ENCODE measurements at places on chromosomes 1 and 21. TPM values are rescaled to one million over a fixed set of nuclear protein-coding genes. Genes with fewer than 3 reads are reported as not detected.

DNA sequence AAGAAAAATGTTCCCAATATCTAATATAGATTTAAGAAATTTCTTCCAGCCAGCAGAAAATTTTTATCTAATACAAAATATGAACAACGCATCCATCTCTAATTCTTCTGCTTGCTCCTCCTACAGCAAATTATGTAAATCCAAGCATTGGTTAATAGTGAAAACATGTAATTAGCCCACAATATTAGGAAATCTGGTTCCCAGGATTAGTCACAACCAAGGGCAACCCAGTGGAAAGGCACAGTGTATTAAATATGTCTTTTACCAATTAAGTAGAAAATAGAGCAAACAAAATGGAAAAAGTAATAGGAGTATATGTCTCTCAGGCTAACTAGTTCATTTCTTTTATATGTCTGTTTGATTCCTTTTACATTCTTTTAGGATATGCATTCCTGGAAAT lies 59.4 kb upstream of the IFI44L start:
- no peak for DNase-seq

DNA sequence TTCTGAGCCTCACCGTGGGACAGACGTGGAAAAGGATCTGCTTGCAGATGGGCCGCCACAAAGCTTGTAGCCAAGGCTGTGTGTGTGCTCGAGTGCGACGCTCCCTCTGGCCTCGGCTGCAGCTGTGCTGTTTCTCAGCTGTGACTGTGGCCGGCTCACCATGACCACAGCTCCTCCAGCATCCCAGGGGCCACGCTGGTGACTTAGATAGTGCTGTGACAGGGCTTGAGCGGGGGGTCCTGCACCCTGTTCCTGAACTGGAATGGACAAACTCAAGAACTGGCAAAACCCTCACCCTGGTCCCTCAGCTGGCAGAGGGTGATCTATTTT lies 17.4 kb upstream of the ACTRT2 start:
- no peak for DNase-seq

GRCh38 chr1:2360588-2361364 lies 30.6 kb downstream of the MORN1 start:
- peak; percentile 45 for DNase-seq

DNA sequence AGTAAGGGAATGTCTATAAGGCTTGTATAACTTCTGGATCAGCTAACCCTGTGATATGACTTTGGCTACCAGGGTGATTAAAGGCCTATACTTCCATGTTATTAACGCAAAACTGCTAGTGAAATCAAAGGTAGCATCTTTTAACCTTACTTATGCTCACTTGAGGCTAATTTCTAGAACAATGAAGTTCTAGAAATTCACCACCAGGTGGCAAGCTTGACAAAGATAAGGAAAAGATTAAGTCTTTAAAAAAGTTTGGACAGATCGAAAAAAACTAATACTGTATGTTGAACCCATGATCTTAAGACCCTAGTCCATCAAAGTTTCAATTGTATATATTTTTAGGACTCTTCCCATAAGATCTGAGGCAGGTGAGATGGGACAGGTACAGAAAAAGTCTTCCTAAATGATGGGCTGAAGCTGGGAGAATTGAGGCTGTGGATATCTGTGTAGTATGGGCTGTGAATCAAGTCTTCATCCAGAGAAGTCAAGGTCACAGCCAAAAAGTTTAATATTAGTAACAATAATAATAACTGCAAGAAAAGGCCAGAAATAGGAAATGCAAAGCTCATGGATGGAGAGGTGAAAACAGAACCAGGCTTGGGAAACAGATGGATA lies 18.8 kb downstream of the KYAT3 start:
- DNase-seq = no peak

DNA sequence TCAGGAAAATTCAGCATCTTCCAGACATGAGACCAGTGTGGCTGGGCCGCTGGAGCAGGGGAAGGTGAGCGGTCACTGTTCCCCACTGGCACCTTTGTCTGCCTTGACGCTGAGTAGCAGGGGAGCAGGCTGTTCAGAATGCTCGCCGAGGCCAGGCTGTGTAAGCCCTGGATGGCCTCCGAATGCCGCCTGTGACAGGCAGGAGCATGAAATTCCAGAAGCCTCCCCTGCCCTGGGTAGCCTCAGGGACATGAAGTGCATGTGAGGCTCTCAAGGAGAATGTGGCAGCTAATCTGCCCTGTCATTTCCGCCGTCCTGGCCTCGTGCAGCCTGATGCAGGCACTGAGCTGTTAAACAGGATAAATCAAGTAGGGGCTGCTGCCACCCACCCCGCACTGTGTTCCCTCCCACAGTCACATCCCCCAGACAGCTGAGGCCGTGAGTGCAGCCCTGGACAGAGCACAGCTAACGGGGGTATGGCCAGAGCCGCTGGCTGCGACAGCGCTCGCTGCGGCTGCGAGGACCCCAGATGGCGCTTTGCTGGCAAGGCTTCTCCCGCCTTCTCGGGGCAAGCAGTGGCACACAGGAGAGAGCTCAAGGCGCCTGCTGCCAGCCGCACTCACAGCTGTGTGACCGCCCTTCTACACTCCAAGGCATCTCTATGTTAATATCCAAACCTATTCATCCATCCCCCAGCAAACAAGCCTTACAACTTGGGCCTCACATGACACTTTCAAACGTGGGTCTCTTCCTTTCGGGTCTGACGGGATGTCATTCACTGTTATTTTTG lies 105.0 kb upstream of the COL6A1 start:
- peak; percentile 62 for DNase-seq

DNA sequence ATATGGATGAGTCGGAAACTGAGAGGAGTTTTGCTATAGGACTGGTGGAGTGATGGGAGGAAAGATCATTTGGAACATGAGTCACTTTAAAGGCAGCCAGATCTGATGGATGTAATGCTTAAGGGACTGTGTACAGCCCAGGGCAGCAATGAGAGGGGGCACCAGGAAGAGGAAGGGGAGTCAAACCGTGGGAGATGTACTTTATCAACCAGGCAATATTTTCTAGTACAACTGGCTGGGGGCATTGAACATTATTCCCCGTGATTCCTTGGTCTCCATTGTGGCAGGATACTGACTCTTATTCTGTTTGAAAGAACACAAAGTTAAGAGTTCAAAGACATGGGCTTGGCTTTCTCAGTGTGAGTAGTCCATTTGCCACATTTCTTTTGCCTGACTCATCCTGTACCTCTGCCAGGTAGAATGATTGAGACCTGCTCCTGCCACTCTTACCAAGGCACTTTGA lies 268.2 kb upstream of the NR5A2 start:
- no peak for DNase-seq

DNA sequence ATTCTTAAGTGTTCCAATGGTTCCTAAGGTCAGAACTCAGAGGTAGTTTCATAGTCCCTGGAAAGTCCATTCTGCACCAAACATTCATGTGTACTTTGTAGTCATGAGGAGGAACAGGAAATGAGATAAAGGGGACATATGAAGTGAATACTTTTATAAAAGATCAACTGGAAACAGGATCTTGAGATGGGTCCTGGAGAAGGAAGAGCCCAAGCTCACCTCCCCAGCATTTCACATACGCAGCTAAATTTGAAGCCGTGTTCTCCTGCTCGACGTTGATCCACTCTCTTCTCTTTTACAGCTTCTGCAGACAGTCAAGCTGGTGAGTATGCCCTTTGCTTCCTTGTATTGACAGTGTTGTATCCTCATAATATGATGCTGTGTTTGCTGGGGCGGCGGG lies 429 bp downstream of the FCGR2A start:
- no peak for DNase-seq

DNA sequence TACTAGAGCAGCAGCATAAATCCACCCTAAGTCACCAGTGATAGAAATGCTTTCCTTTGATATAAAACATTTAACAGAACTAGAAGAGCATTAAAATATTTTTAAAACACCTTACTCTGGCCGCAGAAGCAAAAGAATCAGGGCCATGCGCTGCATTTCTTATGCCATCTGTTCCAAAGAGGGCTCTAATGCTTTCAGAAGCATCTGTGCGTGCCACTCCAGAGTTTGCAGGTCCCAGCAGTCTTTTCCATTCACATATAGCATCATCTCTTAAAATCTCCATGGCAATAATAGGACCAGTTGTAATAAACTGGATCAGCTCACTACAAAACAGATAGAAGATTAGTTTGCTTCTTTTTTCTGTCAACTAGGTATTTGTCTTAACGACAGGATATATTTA lies 69.2 kb downstream of the NME7 start:
- no peak for DNase-seq

- no peak for DNase-seq
Measured at GRCh38 chr1:96361961-96362360, 359.6 kb upstream of the PTBP2 start.

GRCh38 chr1:5424802-5425703 lies 567.2 kb downstream of the NPHP4 start:
- DNase-seq = no peak

DNA sequence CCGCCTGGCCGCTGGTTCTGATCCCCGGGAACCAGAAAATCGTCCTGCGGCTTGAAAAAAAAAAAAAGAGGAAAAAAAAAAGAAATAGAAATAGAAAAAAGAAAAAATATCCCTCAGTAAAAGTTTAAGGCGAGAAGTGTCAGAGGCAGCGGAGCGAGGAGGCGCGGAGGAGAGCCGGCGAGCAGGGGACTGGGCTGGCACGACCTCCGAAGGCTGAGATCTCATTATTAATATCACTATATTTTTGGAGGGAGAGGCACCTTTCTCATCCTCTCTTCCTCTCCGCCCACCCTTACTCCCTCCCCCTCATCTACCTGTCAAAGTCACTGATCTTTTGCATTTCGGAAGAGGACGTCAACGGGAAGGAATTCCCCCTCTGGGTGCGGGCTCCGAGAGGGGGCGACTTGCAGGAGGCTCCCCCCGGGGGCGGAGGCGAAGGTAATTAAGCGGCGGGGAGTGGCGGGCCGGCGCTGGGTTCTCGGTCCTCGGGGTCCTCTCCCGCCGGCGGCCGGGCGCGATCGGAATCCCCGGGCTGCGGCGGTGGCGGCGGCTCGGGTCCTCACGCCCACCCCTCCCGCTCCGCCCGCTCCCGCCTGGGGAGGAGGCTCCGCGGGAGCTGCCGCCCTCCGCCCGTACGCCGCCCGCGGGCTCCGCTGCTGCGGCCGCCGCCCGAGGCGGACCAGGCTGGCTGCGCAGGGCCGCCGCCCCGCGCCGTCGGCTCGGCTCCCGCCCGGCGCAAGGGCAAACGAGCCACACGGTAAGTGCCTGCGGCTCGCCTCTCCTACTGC lies at the start of gene NTNG1:
Gene NTNG1, plus strand, starts transcription at position 337 of the 788 bp plus-strand sequence.
- no peak for DNase-seq

DNA sequence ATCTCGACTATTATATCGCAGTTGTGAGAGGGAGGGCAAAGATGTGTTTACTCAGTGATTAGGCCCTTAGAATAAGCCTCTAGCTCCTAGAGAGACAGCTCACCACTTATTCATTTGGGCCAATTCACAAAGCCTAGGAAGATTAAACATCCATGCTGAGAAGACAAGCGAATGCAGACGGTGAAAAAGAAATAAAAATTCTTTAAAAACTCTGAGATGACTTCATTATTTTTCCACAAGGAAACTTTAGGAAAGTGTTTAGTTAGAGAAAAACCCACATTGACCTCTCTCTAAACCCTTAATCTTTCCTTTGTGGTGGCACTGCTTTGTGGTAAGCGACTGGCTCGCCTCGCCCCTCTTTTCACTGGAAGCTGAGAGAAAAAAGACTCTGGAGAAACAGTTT lies 146.8 kb upstream of the DMRTA2 start:
- DNase-seq = no peak

GRCh38 chr1:119477710-119478109 lies 29.3 kb upstream of the HSD3B1 start:
- DNase-seq = no peak

DNA sequence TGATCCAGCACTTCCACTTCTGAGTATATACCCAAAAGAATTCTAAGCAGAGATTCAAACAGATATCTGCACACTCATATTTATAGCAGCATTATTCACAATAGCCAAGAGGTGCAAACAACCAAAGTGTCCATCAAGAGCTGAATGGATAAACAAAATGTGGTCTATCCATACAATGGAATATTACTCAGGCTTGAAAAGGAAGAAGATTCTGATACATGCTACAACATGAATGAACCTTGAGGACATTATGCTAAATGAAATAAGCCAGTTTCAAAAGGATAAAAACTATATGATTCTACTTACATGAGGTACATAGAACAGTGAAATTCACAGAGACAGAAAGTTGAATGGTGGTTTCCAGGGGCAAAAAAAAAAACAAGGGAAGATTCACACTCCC lies 88.9 kb downstream of the CCDC185 start:
- DNase-seq = no peak

GRCh38 chr1:247329097-247329617 lies 2.5 kb downstream of the ZNF496 start:
- no peak for DNase-seq

DNA sequence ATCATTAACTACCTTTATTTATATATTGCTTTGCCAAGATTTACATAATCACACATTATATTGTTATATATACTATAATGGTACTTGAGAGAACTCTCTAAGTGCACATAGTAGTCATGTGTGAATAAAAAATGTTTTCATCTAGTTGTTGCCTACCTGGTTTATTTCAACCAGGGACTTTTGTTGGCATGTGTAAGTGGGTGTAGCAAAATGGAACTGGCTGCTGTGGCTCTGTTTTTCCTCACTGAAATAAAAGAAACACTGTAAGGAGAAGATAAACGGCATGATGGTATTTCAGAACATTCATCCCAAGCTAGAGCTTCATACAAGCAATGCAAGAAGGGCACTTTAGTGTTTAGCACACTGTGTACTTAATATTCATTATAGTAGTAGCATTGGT lies 14.9 kb downstream of the RBBP4 start:
- DNase-seq = no peak

DNA sequence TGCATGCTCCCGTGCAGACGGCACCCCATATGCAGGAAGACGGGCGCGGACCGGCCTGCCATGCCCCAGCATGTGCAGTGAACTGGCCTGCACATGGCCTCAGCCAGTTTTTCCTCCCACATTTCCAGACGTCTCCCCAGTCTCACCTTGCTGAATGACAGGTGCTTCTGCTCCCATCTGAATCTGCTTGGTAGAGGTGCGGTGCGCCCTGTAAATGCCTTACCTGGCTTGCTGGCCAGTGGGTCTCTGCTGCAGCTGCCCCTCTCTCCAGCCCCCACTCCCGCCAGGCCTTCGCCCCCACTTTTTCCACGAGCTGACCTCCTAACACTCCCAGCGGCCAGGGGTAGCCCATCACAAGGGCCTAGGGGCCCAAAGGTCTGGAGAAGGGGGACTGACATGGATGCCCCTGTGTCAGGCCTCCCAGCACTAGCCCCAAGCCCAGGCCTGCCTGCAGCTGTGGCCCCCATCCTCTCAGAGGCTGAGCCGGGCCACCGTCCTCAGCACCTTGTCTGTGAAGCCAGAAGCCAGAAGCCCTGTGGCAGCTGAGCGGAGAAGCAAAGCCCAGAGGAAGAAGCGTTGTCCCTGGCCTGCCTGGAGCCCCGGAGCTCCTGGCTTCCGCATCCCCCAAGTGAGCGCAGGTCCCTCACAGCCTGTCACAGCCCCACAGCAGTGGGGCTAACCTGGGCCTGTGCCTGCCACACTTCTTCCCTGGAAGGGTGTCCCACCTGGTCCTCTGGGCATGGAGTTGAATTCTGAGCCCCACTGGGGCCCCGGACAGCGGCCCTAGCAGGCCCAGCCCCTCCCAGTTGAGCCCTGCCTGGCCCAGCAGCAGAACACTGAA lies 3.7 kb upstream of the SLC19A1 start:
- DNase-seq = no peak

Gene FLAD1
- polyA plus RNA-seq = 27.7 TPM

Gene KCNJ15
- not detected for polyA plus RNA-seq

Gene VCAM1
- 1.8 TPM for polyA plus RNA-seq

Gene USH2A
- polyA plus RNA-seq = not detected

Gene CYP4B1
- 4.8 TPM for polyA plus RNA-seq

Gene ALX3
- polyA plus RNA-seq = not detected

Gene DAB1
- polyA plus RNA-seq = not detected

Gene LAX1
- polyA plus RNA-seq = not detected

Gene F13B
- not detected for polyA plus RNA-seq

Gene EPHA8
- polyA plus RNA-seq = not detected

All from sigmoid colon (tissue), 7 donors.